ENCODE measurements at places on chromosomes 3 and 15. TPM values are rescaled to one million over a fixed set of nuclear protein-coding genes. Genes with fewer than 3 reads are reported as not detected.

GRCh38 chr15:60363087-60363549 is 34.7 kb downstream of the ANXA2 start:
- no peak for DNase-seq

- peak; percentile 48 for DNase-seq
These were observed 38.4 kb upstream of the PLXND1 start for GRCh38 chr3:129644836-129645235.

The LTK gene
- 2.8 TPM for polyA plus RNA-seq

GRCh38 chr3:162670181-162670580 is 1173.6 kb downstream of the OTOL1 start:
- DNase-seq = no peak

DNA sequence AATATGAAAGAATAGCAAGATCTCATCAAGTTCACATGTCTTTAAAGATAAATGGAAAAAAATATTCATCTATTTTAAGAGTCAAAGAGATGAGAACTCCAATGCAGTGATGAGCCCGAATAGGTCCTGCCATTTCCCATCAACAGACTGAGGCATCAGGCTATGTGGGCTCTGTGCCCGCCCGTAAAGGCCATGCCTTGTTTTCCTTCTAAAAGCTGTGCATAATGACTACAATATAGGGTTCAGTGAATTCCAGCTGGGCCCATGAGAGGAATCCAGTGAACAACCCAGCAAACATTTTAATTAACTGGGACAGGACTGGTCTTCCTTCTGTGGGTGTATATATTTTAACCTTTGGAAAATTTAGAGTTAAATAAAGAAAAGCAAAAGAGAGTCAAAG is 44.6 kb downstream of the RASGRP1 start:
- no peak for DNase-seq

GRCh38 chr3:113659101-113659541 is 37.3 kb downstream of the USF3 start:
- no peak for DNase-seq

DNA sequence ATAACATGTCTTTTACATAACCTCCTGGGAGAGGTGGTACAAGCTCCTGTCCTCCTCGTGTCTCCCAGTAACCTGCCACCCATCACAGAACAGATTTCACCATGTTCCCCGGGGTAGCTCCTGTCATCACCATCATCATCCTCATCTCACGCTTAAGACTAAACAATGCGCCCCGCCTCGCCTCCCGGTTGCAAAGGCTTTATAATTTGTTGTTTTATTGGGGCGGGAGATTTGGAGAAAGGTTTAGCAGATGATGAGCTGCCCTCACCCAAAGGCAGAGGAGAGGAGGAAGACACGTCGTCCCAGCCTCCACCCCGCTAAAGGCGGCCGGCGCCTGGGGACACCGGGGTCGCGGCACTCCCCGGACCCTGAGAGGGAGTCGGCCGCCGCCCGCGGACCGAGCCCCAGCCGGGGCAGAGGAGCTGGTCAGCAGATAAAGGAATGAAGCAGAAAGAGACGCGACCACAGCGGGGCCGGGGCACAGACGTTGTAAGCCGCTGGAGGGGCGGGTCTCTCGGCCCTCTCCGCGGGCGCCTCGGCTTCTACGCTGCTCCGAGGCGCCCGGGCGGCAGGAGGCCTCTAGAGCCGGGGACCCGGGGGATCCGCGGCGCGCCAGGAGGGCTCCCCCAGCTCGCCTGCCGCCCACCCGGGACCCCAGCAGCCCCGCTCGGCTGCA is 589 bp downstream of the HERC1 start:
- peak; percentile 33 for DNase-seq

GRCh38 chr3:17322106-17322793 is 420.2 kb downstream of the TBC1D5 start:
- DNase-seq = no peak

- no peak for DNase-seq
These were observed 36.7 kb downstream of the SRP14 start for GRCh38 chr15:40002295-40002694.

- DNase-seq = no peak
These were observed 28.0 kb upstream of the PLA2G4E start for GRCh38 chr15:42048821-42049200.

The TMCO5A gene
- polyA plus RNA-seq = not detected

DNA sequence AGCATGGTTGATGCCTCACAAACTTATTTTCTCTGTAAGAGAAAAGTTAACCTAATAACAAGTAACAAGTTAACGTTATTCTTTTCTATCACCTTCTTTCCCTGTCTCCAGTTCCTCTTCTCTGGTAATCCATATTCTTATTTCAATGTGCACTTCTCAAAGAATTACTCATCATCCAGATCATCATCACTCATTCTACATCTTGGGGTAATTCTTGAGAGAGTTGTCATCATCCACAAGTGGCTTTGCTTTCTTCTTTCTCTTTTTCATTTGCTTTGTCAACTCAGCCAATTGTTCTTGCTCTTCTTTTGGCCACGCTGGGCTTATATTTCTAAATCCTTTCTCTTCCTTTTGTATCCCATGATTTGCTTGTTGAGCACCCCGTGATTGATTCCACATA is 20.8 kb upstream of the RNF111 start:
- DNase-seq = no peak

DNA sequence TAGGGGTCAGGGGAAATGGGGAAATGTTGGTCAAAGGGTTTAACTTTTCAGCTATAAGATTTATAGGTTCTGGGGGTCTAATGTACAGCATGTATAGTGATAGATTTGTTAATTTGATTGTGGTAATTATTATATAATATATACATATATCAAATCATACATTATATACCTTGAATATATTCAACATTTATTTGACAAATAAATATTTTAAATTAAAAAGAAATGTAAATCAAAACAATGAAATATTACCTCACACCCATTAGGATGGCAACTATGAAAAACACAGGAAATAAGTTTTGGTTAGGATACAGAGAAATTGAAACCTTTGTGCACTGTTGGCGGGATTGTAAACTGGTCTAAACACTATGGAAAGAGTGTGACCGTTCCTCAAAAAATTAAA is 85.0 kb upstream of the SLCO2A1 start:
- no peak for DNase-seq

GRCh38 chr3:149473357-149474249 is 894 bp upstream of the TM4SF4 start:
- peak; percentile 47 for DNase-seq

The ANKUB1 gene
- polyA plus RNA-seq = 1.1 TPM

DNA sequence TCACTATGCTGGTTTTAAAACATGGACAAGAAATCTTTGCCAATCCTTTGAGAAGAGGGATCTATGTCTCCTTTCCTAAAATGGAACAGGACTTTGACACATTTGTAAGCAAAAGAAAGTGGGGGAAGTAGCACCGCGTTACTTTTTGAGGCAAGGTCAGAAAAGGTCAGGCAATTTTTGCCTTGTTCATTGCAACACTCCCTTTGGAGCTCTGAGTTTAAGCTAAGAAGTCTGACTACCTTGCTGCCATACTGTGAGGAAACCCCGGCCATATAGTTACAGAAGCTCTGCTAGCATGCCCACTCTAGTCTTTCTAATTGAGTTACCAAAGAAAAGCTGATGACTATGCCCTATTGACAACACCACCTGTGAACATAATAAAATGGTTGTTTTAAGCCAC is 1.4 kb downstream of the FAM227B start:
- no peak for DNase-seq

GRCh38 chr3:98969295-98969694 is 67.8 kb upstream of the DCBLD2 start:
- no peak for DNase-seq

The CD200R1 gene
- polyA plus RNA-seq = 3.5 TPM
